ENCODE measurements at places on chromosomes 4 and X. TPM values are rescaled to one million over a fixed set of nuclear protein-coding genes. Genes with fewer than 3 reads are reported as not detected.

DNA sequence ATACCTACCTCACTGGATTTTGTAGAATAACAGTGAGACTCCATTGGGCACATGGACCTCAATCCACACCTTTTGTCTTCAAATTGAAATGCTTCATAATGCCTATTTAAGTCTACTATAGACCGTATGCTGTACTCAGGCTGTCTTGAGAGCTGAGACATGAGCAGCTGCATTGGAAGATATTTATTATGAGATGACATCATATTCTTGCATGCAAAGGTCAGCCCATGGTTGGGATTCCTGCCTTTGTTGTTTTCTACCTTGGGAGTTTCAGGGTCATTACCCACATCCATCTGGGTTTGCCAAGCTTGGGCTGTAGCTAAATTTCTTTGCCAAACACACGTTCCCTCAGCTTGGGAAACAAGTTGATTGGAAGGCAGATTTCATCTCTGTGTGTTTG, 33.2 kb upstream of the MAMLD1 start:
- no peak for DNase-seq

DNA sequence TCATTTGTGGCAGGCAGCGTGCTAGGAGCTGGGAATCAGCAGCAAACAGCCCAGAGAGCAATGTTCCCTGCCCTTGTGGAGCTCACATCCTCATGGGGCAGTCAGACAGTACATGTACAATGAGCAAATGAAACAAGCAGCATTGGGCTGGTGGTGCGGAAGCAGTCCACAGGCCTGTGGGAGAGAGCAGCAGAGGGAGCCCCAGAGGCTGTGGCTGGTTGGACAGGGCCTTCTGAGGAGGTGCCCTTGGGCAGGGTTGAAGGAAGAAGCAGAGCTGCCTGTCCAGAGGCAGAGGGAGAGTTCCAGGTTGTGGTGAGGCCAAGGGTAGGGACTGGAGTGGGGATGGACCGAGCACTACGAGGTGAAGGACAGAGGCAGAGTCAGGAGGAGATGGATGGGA, 22.5 kb downstream of the MMGT1 start:
- no peak for DNase-seq

DNA sequence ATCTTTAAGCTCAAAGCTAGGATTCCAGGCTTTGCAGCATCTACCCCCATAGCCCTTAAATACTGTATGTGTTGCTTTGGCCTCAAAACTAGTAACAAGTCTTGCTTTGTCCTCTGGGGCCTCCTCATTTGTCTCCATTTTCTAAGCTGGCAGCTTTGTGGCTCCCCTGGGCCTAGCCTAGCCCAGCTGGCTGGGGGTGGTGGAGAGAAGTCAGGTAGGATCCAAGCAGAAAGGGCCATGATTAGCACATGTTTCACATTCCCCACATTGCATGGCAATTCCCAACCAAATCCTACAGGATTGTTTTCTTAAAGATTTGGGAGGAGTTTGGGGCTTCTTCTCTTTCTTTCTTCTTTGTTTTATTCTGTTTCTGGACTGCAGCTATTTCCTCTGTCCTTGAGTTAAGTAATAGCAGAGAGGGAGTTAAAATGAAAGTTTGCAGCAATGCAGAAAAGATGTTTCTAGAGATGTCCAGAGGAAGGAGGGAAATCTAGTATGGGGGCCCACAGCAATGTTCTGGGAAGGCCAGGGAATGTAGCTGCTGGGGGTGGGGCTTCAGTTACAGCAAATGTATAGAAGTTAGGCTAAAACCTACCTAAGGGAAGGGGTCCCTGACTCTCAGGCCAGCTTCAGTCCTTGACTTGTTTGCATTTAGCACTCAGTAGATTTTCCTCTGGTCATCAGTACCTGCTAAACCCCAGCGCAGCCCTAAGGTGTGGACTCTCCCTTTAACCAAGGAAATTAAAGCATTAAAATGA, 92.1 kb downstream of the SHROOM4 start:
- DNase-seq = no peak

DNA sequence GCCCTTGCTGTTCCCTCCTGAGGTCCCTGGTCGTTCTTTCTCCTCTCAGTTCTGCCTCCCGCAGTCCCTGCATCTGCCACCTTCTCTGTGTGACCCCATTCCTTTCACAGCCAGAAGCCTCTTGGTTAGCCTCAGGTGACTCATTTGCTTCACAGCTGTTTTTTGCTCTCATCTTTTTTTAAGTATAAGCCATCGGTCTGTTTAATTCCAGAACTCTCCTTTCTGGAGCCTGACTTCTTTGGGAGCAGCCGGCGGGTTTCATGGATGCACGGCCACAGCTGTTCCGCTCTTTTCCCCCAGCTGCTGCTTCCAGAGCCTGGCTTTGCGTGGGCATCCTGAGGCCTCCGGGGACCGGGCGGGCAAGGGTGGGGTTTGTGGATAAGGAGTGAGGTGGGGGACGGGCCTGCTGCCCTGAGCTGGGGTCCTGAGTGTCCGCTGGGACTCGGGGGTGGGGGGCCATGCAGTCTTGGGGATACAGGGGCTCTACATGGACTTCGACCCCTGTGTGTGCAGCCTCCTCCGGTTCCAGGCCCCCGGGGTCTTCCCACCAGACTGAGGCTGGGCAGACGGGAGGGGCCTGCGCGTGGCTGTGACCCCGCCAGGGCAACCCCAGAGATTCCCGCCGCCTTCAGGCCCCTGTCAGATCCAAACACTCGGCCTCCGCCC, 46.7 kb downstream of the PCGF3 start:
- no peak for DNase-seq

- peak; percentile 12 for DNase-seq
Observed at GRCh38 chrX:29297171-29297800, 710.0 kb downstream of the IL1RAPL1 start.

DNA sequence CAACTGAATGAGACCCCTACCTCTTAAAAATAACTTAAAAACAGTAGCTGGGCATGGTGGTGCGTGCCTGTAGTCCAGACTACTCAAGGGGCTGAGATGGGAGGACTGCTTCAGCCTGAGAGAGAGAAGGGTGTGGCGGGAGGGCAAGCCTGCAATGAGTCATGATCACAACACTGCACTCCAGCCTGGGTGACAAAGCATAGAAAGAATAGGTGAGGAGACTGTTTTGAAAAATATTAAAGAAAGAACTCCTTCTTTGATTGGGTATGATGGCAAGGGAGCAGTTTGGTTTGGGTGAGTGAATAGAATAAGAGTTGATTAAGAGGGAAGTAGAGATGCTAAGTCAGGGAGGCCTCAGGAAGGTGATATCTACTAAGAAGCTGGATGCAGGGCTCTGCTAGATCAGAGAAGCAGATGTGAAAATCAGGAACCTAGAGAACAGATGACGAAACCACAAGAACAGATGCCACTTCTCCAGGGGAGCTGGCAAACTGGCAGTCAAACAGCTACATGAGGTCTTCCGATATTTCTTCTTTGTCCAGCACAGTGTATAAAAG, 318.6 kb downstream of the OPHN1 start:
- DNase-seq = peak; percentile 10

TRPC5OS gene
- total RNA-seq = not detected

SFRP2 gene
- not detected for total RNA-seq

EDA gene
- not detected for total RNA-seq

PRMT9 gene
- 11.3 TPM for total RNA-seq
